ENCODE measurements at places on chromosomes 1 and 21.

- DNase-seq: no peak
Measured at GRCh38 chr1:109787845-109788601, 24.3 kb upstream of the EPS8L3 start.

DNA sequence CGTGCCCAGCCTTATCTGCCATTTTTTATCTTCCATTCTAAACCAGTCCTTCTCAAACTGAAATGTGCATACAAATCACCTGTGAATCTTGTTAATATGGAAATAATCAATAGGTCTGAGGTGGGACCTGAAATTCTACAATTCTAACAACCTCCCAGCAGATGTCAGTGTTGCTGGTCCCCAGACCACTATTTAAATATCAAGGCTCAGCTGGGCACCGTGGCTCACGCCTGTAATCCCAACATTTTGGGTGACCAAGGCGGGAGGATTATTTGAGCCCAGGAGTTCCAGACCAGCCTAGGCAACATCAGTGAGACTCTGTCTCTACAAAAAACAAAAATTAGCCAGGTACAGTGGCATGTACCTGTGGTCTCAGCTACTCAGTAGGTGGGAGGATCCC, 4.1 kb downstream of the UQCRHL start:
- no peak for DNase-seq

DNA sequence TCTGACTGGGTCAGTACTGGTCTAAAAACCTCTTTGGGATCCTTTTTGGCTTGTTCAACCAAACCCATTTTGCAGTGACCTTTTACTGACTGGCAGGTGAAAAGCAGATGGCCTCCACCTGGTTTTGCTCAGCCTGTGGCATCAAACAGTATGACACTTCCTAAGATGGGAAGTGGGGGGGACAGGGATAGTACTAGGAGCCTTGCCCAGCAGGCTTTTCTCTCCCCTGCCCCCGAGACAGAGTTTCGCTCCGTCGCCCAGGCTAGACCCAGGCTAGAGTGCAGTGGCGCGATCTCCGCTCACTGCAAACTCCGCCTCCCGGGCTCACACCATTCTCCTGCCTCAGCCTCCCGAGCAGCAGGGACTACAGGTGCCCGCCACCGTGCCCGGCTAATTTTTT, 18.3 kb downstream of the INTS3 start:
- DNase-seq: no peak

DNA sequence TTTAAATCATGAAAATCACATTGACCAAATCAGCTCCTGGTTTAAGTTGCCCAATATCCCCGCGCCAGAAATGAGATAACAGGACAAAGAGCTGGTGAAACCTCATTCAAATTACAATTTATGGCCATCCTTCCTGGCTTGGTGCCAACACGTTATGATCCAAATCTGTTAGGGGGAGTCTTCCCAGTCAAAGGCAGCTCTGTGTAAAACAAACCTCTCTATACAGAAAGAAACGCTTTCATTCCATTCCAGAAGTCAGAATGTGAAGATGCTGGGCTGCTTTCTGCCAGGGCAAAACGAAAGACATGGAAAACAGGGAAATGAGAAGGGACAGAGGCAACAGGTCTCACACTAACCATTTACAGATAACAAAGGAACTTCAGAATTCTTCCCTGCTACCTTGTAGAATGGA, 53.5 kb upstream of the TIAM1 start:
- no peak for DNase-seq

DNA sequence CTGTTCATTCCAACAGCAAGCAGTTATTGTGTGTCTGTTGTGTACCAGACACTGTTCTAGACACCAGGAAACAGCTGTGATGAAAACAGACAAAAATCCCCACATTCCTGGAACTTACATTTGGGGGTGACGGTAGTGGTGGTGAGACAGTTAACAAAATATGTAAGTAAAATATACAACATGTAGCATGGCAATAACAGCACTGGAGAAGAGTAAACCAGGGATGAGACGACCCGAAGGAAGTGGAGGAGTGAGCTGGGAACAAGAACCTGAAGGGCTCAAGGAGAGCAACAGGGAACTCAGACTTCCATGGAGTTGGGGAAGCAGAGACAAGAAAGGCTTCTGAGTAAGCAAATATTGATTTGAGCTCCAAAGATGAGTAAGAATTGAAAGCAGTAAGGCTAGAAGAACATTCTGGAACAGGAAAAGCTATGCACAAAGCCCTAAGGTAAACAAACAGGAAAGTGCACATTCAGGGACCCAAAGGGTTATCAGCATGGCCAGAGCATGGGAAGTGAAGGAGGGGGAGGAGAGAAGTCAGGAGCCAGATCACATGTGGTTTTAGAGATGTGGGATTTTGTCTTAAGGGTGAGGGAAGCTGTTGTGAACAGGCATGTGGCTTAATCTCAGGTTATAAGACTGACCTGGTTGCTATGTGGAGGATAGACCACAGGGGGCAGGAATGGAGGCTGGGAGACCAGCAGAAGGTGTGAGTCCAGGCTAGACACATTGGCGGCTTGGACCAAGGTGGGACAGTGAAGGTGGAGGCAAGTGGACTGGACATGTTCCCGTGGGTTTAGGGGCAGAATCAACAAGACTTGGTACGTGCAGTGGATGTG, 7.3 kb downstream of the CSF1 start:
- DNase-seq: no peak

- no peak for DNase-seq
Measured at GRCh38 chr1:39195166-39196111, 9.1 kb upstream of the MACF1 start.

DNA sequence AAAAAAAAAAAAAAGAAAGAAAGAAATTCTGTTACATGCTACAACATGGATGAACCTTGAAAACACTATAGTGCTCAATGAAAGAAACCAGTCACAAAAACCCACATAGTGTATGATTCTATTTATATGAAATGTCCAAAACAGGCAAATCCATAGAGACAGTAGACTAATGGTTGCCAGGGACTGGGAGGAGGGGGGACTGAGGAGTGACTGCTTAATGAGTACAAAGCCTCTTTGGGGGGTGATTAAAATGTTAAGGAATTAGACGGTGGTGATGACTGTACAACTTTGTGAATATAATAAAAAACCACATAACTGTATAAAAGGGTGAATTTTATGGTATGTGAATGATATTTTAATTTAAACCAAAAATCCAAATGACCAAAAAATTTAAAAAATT, 116.0 kb upstream of the GUCA2B start:
- DNase-seq: no peak

- DNase-seq: no peak
Measured at GRCh38 chr1:166479052-166479631, 312.3 kb upstream of the FAM78B start.

DNA sequence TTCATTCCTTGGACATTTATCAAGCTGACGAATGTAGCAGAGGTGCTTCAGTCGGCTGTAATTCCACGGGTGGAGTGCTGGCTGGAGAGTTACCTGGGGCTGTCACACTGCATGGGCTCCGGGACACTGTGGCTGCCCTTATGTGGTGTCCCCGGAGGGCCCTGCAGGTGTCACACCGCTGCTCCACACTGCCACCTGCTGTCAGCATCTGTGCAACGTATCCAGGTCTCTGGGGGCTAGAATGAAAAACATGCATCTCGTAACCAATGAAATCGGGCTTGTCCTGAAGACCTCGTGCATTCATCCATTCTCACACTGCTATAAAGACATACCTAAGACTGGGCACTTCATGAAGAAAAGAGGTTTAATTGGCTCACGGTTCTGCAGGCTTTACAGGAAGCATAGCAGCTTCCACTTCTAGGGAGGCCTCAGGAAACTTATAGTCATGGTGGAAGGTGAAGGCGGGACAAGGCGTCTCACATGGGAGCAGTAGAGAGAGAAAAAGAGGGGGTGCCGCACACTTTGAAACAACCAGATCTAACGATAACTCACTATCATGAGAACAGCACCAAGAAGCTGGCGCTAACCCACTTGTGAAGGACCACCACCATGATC, 46.7 kb upstream of the PCBP3 start:
- DNase-seq: peak; percentile 5

DNA sequence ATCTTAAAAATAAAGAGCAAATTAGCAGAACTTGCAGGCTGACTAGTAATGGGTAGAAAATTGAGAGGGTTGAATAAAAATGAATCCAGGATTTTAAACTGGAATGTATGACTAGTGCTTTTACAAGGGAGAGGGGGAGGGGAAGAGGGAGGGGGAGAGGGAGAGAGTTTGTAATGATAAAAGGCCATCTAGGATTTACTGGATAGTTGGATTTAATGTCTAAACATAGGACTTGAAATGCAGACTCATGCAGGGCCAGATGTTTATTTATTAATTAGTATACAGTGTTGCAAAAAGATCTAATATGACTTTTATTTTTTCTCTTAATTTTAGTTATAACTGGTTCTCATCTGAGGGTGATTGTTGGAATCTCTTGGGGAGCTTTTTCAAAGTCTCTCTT, 4.3 kb downstream of the ZNF326 start:
- no peak for DNase-seq

DNA sequence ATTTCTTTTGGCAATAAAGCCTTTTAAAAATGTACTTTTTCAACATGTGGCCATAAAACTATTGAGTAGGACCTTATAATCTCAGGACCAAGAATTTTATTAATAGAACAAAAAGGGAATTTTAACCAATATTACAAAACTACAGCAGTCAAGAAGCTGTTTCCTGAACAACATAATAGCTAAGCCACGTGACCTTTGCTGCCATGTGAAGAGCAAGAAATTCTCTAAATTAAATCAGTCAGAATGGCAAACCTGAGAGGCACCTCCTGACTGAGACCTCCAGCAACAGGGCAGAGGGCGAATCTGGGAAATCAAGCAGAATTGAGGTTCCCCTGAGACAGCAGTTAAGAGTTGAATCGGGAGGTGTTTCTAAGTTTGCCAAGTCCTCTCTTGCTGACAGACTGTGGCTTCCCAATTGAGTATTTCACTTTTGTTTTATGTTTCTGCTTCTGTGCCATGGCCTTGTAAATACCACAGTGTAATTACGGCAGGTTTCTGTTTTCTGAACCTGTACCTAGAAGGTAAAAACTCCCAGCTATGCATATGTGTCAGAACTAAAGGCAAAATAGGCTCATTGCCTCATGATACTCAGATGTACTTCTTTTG, 358.4 kb downstream of the NTNG1 start:
- no peak for DNase-seq

DNA sequence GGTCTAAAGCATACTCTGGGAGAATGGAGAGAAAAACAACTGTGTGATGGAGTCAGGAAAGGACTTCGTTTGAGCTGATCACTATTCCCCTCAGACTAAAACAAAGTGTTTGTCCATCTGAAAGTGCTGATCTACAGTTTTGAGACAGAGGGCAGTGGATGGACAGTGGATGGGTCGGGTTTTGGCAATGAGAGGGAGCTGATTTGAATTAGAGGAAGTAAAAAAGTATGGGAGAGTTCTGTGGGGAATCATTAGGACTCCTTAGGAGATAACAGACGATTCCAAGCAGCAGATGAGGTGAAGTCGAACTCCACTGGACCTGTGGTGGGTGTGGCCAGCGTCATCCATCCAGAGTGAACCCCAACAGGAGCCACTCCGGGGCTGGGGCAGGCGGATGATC, 62.3 kb downstream of the PTGS2 start:
- no peak for DNase-seq

GRCh38 chr1:85411567-85412305, 53.2 kb downstream of the DDAH1 start:
- DNase-seq: no peak

GRCh38 chr1:221548942-221549341, 192.9 kb downstream of the DUSP10 start:
- DNase-seq: no peak

GRCh38 chr1:182595641-182596240, 6.7 kb upstream of the RNASEL start:
- peak; percentile 21 for DNase-seq

- DNase-seq: no peak
Measured at GRCh38 chr1:100265562-100265930, 470 bp upstream of the RTCA start.

- DNase-seq: peak; percentile 35
Measured at GRCh38 chr21:33025106-33025488, 638 bp upstream of the OLIG2 start.

DNA sequence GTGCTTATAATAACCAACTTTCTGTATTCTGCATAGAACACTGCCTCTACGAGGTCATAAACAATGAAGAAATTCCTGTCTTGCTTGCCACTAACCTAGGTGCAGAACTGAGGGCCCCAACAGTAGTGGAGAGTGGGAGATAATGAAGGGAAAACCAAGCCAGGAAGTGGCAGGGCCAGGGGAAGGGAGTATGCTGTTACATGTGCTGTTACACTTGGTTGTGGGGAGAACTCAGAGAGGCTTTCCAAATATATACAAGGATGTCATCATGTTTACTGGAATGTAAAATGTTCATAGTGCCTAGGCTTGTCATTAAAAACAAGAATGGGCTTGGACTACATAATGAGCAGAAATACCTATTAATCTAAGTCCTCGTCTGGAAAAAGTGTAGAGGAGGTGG, 31.1 kb downstream of the NHLH2 start:
- no peak for DNase-seq

- no peak for DNase-seq
Measured at GRCh38 chr1:59055908-59056719, 240.8 kb upstream of the FGGY start.

- DNase-seq: peak; percentile 37
Measured at GRCh38 chr1:147669469-147670318, 630 bp downstream of the ACP6 start.

DNA sequence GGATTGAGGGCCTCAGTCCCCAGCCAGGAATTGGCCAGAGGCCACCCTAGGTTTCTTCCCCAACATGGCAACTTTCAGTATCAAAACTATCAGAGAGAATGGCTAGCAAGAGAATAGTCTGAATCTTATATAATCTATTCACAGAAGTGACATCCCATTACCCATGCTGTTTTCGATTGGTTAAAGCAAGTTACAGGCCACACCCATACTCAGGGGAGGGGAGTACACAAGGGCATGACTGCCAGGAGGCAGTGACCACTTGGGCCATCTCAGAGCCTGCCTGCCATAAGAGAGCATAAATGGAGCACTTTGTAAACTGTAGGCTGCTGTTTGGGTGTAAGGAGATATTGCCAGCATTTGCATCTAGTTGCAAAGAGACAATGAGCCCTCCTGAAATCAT, 65.4 kb downstream of the FAM163A start:
- no peak for DNase-seq

DNA sequence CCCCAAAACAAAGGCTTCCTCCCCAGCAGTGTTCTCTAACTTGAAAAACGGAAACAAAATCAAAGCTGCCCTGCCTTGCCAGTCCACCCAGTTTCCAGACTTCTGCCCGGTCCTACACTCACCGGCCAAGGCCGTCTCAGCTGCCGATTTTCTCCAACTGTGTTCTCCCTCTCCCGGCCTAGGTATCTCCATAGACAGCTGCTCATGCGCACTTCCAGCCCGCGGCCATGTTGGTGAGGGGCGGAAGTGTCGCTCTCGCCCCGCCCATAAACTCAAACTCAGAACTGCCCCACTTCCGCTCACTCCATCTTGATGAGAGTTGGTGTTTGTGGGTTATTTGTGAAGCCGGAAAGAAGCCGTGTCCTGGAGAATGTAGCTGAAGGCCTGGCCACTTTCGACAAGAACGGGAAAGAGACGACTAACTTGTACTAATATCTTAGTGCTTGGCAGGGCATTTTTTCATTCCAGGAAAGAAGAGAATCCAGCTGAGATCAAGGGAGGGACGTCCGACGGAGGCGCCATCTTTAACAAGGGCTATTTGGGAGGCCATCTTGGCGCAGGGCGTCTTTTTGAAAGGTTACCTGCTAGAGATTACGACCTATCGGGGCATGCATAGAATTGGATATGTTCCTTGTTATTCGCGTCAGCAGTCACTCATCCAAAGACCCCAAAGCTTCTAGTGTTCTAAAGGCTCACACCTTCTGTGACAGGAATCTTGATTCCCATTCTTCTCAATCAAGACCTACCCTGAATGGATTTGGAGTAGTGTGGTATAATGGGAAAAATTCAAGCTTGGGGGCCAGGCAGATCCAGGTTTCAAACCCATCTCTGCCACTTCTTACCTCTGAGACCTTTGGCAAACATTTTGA, at the start of gene USF1:
Gene USF1 (minus strand): TSS at position 242 of the 869 bp plus-strand sequence. CDS start 2,702 bp downstream, outside the sequence.
- peak; percentile 60 for DNase-seq

All from NCI-H524 treated with DMSO at 0.1 percent for 48 hours (cell line).